SJCRH30 (cell line): ENCODE measurements at places on chromosomes 6 and 20. TPM values are rescaled to one million over a fixed set of nuclear protein-coding genes. Genes with fewer than 3 reads are reported as not detected.

DNA sequence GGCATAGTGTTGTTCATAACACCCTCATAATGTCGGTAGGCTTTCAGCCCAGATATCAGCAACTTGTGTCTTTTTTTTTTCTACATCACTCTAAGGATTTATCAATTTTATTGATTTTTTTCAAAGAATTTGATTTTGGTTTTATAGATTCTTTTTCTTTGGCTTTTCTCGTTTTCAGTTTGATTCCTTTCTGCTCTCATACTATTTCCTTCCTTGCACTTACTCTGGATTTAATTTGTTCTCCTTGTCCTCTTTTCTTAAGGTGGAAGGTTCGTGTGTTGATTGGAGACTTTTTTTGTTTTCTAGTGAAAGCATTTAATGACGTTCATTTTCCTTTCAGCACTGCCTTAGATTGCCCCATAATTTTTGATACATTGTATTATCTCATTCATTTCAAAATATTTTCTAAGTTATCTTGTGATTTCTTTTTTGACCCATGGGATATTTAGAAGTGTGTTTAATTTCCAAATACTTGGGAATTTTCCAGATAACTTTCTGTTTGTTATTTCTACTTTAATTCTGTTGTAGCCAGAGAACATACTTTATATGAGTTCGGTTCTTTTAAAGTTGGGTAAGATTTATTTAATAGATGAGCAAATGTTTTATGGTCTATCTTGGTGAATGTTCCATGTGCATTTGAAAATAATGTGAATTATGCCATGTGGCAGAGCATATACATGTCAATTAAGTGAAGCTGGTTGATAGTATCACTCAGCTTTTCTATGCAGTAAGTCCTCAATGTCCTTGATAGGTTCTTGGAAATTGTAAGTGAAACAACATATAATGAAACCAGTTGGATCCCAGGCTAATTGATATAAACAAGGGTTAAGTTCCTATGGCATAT, 62.8 kb downstream of the IRF4 start:
- no peaks in the 10 kb centered on the region for H3K36me3 ChIP-seq
- DNase-seq = no peak
- H3K4me3 ChIP-seq = no peak overlapping the region
- H3K4me1 ChIP-seq = no peaks in the 10 kb centered on the region
- H3K27me3 ChIP-seq = no peaks in the 10 kb centered on the region
- H3K27ac ChIP-seq = no peak overlapping the region

DNA sequence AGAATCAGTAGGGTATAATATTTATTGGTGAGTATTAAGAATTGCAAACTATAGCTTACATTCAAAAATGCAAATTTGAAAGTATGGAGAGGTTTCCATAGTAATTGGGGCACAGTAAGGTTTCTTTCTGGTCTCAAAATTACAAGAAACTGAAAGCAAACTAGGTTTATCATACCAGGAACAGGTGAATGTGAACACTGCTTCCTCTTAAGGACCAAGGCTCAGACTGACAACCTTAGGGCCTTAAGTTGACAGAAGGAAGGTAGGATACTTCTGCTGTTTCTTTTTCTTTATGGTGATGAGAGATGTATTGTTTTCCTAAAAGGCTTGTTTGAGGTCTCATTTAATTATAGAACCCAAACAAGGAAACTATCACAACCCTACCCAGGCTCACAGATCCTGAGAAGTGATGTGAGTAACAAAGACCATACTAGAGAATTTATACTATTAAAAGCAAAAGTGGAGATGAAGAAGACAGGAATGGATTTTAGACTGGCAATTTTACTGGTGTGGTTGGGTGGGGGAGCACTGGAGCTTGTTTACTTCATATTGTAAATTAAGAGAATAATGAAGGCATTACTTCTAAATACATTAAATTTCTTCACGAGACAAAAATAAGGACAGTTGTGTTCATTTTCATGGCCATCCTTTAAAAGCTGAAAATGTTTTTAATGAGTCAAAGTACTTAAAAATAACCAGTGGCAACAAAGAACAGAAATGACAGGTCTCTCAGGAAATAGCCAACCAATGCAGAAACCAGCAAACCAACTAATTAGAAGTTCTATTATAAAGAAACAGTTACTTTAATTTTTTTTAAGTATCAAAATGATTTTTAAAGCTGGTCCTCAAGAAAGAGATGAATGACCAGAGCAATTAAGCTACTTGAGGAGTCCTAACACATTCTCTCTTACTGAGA, 21.3 kb downstream of the STAU1 start:
- H3K27ac ChIP-seq = no peak overlapping the region
- H3K4me1 ChIP-seq = no peaks in the 10 kb centered on the region
- no peaks in the 10 kb centered on the region for H3K27me3 ChIP-seq
- no peak overlapping the region for H3K4me3 ChIP-seq
- H3K36me3 ChIP-seq = peaks cover 46% of the 10 kb centered on the region

DNA sequence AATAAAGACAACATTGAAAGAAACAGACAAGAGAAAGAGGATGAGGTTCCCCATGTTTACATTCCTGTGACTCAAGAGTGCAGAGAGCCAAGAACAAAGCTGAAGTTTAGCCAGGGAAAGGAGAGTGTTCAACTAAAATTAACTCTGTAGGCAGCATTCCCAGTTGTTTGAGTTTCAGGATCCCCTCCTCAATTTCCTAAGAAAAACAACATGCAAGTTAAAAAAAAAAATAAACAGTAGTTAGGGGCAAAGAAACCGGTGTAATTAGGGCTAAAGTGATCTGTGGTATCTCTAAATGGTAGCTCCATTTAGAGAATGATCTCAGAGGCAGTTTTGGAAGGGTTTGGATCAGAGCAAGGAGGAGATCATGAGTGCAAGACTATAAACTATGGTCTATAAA, 30.9 kb upstream of the RAB23 start:
- no peak overlapping the region for H3K4me3 ChIP-seq
- no peaks in the 10 kb centered on the region for H3K36me3 ChIP-seq
- no peaks in the 10 kb centered on the region for H3K4me1 ChIP-seq
- H3K27me3 ChIP-seq = no peaks in the 10 kb centered on the region
- no peak overlapping the region for H3K27ac ChIP-seq
- no peak for DNase-seq

GRCh38 chr20:3890398-3890751, 1.2 kb downstream of the PANK2 start:
- peaks cover 28% of the 10 kb centered on the region for H3K36me3 ChIP-seq
- peak overlapping the region; percentile 90 for H3K4me3 ChIP-seq
- DNase-seq = peak; percentile 46
- H3K27me3 ChIP-seq = no peaks in the 10 kb centered on the region
- peak overlapping the region; percentile 94 for H3K27ac ChIP-seq

DNA sequence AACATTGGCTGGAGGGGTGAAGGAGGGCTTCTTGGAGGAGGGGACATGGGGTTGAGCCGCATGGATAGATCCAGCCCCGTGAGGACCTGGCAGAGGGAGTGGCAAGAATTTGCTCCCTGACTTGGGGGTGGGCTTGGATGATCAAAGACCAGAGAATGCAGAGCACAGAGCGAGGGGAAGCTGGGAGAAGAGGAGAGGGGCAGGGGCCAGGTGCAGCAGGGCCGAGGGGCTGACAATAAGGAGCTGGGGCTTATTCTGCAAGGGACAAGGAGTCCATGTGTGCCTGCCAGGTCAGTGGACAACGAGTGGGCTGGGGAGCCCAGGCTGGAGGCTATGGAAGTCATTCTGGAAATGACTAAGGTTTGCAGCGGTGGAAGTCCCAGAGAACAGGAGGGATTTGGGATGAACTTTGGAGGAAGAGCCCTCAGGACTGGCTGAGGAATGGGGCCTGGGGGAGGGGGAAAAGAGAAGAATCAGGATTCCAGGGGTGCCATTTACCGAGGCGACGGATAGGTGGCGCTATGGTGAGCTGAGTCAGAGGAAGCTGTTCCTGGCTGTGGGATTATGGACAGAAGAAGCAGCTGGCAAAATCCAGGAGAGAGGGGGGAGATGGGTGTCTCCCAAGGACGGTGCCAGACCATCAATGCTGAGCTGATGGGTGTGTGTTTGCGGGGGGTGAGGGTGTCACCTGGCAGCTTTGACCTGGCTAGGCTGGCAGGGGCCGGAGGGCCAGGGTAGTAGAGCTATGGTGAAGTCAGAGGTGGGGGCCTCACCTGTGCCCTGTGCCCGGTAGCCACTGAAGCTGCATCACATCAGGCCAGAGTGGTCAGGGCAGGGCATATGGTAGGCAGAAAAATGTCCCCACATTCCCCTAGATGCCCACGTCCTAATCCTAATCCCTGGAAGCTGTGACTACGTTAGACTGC, 7.8 kb downstream of the KCNG1 start:
- no peaks in the 10 kb centered on the region for H3K4me1 ChIP-seq
- H3K36me3 ChIP-seq = no peaks in the 10 kb centered on the region
- peak; percentile 78 for DNase-seq
- no peak overlapping the region for H3K27ac ChIP-seq
- no peak overlapping the region for H3K4me3 ChIP-seq

DNA sequence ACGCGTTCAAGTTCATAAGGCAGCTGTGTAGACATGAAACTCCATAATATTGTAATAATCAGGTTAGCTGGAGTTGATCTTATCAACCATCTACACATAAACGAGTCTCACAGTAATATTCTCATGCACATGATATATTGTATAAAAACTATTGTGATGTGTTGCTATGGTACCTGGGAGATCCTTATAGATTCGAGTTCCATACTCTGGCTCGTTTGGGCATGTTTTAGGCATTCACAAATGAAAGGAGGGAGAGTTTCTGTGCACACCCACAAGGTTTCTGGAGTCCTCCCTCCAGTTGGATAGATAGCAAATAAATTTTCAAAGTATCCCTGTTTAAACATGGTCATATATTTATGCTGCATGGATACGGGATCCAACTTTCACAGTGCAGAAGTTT, 567.5 kb upstream of the SLC35B3 start:
- H3K27ac ChIP-seq = no peak overlapping the region
- no peaks in the 10 kb centered on the region for H3K4me1 ChIP-seq
- H3K4me3 ChIP-seq = no peak overlapping the region
- no peaks in the 10 kb centered on the region for H3K27me3 ChIP-seq
- no peaks in the 10 kb centered on the region for H3K36me3 ChIP-seq
- no peak for DNase-seq

- no peak for DNase-seq
- H3K4me1 ChIP-seq = peaks cover 4% of the 10 kb centered on the region; the same call in 1 of the 2 replicates
- H3K27me3 ChIP-seq = no peaks in the 10 kb centered on the region
- H3K4me3 ChIP-seq = no peak overlapping the region
- no peaks in the 10 kb centered on the region for H3K36me3 ChIP-seq
- no peak overlapping the region for H3K27ac ChIP-seq
Observed at GRCh38 chr20:46735436-46735835, 26.0 kb downstream of the SLC2A10 start.

GRCh38 chr20:50412499-50412898, 97.7 kb upstream of the PTPN1 start:
- no peak for DNase-seq
- no peak overlapping the region for H3K4me3 ChIP-seq
- H3K36me3 ChIP-seq = no peaks in the 10 kb centered on the region
- H3K27me3 ChIP-seq = peaks cover 12% of the 10 kb centered on the region; the same call in 1 of the 2 replicates

- H3K36me3 ChIP-seq = no peaks in the 10 kb centered on the region
- peaks cover 5% of the 10 kb centered on the region; the same call in 1 of the 2 replicates for H3K4me1 ChIP-seq
- H3K27me3 ChIP-seq = no peaks in the 10 kb centered on the region
- no peak overlapping the region for H3K27ac ChIP-seq
Observed at GRCh38 chr6:129239825-129240491, 357.0 kb downstream of the LAMA2 start.

LZTS3 gene
- total RNA-seq = 3.2 and 3.4 TPM in 2 replicates

WFDC10B gene
- total RNA-seq = not detected in 2 replicates

WFDC5 gene
- not detected in 2 replicates for total RNA-seq

SAMD3 gene
- not detected in 2 replicates for total RNA-seq

SIRPD gene
- not detected in 2 replicates for total RNA-seq

PGBD1 gene
- 9.7 and 11.2 TPM in 2 replicates for total RNA-seq
